Brain (organoid and tissue), 16 donors: ENCODE measurements at places on chromosomes 5 and 9.
A peak's percentile ranks its signal among the peaks of the same experiment; 100 is the strongest.

DNA sequence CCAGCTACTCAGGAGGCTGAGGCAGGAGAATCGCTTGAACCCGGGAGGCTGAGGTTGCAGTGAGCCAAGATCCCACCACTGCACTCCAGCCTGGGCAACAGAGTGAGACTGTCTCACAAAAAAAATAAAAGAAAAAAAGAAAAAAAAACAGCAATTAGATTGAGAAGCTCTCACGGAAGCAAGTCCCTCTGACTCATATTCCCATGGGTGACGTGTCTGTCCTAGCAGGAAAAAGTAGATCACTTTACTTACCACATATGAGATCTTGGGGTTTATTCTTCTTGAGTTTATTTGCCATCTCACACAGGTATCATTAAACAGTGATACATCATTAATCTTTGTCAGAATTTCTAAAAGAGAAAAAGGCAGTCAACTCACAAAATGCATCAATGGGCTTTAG, 62.6 kb downstream of the SUSD1 start:
- DNase-seq: no peak

DNA sequence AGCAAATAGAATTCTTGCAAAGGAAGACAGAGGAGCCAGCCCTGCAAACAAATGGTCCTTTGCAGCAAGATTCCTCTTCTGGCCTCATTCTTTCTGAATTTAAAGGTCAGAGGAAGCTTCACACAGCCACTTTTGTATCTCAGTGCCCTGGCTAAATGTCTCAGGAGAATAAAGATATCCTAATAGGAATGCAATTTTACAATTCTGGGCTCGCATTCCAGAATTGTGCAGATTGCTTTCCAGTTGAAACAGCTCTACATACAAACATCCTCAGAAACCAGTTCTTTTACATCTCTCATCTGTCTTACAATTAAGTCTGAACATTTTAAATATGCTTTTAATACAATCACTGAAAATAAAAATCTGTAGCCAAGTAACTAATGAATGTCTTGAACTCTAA, 14.6 kb upstream of the ACOT12 start:
- DNase-seq: no peak

DNA sequence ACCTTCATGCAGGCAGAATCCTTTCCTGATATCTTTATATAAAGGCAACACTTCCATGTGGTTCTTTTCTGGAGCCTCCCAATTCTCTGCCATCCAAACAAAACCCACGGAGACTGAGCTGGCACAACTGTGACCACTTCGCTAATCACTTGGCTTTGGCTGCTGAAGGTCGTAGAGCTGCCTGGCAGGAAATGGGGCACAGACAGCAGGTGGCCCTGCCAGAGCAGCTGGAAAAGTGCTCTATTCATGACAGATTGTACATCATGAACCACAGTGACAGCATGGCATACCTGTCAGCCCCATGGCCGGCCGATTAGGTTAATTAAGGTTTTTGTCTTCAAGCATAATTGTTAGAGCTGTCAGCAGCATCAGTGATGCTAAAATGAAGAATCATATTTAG, 141.9 kb upstream of the ANKRD55 start:
- peak; percentile 60 for DNase-seq

- DNase-seq: no peak
Measured at GRCh38 chr5:171984748-171985419, 21.6 kb downstream of the FBXW11 start.

GRCh38 chr5:98463222-98463621, 310.2 kb upstream of the RGMB start:
- DNase-seq: no peak

DNA sequence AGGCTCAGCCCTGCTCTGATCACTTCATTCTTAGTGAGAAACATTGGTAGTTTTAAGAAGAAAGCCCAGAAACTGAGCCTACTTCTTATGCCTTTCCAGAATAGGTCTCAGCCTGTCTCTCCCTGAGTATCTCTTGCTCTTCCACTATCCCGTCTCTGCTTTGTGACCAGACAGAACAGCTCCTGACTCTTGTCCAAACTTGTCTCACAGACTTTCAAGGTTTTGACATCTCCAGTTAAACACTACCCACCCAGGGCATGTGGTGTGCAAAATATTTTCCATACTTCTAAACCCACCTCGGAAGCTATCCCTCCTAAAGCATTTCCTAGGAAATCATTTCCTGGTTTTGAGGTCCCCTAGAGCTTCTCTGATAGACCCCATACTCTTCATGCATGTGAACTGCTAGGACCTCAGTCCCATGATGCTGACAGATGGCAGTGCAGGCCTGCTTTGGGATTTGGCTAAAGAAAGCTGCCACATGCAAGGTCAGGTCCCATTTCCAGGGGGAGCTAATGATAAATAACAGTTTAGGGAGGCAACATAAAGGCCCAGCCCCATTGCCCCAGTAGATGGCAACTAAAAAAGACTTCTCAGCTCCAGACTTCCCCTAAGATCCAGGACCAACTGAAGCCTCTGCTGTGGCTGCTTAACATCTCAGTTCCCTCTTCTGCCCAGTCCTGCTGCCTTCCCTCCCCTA, 211.5 kb downstream of the MED10 start:
- DNase-seq: no peak

DNA sequence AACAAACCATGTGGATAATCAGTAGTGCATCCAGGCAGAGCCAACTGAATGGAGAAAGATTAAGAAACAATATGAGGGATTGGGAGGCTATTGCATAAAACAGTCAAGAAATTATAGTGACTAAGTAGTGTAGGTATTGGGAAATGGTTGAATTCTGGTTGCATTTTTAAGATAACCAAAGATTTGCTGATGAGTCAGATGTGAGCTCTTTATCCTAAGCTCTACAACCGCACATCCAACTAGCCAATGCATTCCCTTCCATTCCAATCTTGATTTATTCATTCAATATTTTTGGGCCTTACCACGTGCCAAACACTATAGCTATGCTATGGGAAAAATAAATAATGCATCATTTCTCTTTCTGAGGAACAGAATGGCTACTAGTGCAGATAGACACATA, 524.5 kb upstream of the RGMB start:
- no peak for DNase-seq

DNA sequence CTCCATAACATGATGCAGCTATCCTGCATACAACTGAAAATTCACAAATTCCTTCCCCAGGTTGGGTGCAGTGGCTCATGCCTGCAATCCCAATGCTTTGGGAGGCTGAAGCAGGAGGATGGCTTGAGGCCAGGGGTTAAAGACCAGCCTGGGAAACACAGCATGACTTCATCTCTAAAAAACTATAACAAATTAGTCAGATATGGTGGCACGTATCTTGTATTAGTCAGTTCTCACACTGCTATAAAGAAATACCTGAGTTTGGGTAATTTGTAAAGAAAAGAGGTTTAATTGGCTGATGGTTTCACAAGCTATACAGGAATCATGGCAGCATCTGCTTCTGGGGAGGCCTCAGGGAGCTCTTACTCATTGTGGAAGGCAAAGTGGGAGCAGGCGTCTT, 56.4 kb upstream of the DAPK1 start:
- DNase-seq: no peak

GRCh38 chr9:546235-546634, 295.3 kb upstream of the DMRT1 start:
- no peak for DNase-seq

GRCh38 chr9:84062538-84062937, 81.9 kb downstream of the RMI1 start:
- DNase-seq: no peak

DNA sequence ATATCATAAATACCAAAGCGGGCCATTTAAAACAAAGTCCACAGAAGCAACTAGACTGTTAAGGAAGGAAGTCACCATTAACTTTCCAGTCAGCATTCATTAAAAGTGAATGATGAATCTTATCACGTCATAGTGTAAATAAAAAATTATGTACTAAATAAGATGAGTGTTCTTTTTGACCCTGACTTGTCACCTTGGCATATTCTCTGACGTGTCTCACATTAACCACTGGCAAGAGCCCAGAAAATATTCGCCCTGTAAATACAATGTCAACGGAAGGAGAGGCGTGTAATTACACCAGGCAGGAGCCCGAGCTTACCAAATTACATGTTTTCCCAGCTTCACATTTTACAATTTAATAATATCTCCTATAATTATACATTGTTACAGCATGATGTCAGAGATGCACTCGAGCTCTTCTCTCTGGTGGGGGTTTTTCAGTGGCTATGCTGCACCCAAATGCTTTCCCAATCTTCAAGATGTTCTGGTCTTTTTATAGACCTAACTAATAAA, 29.3 kb upstream of the UBE2QL1 start:
- DNase-seq: no peak

DNA sequence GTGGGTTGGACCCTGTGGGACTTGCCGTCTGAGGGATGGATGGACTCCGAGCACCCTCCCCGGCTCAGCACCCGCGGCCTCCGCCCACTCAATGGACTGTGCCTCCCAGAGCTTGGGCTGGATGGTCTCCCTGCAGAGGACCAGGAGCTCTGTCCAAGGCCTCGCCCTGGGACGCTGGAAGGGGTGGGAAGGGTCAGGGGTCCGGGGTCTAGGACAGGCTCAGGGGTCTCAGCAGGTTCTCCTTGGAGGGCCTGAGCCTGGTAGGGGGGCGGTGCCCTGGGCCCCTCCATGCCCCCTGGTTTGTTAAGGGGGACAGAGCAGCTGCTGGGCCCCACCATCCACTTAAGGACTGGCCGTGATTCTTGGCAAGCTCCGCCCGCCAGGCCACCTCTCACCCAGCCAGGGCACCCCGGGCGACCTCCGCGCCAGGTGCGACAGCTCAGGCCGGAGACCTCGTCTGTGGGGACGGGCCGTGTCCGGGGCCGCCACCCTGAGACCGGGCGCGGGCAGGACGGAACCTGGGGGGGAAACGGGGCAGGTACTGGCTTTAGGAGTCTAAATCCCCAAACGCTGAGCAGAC, 29.2 kb downstream of the EXOC3 start:
- no peak for DNase-seq

- peak; percentile 86 for DNase-seq
Measured at GRCh38 chr5:51383131-51384121, at the start of gene ISL1. TSS of gene ISL1 (plus strand) at chr5:51383448. CDS start at chr5:51383672, 224 bp downstream.

DNA sequence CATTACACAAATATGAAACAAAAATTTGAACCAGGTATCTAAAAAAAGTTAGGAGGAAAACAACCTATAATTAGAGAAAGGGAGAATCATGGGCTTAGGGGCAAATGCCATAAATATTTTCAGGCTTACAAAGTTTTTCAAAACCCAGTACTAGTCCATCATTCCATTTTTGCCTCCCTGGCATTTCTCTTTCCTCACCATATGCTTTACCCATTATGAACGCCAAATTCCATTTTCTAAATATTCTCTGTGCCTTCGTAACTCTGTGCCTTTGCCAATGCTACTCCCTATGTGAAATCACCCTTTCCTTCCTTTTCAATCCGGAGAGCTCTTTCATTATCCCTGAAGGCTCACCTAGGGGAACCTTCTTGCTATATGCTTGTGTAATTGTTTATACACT, 434.1 kb downstream of the ZSWIM6 start:
- DNase-seq: no peak

GRCh38 chr9:109799792-109800191, 19.8 kb downstream of the PALM2AKAP2 start:
- no peak for DNase-seq

GRCh38 chr5:142385194-142385593, 60.4 kb upstream of the SPRY4 start:
- no peak for DNase-seq

GRCh38 chr5:4005335-4005734, 409.7 kb downstream of the IRX1 start:
- DNase-seq: peak; percentile 34

DNA sequence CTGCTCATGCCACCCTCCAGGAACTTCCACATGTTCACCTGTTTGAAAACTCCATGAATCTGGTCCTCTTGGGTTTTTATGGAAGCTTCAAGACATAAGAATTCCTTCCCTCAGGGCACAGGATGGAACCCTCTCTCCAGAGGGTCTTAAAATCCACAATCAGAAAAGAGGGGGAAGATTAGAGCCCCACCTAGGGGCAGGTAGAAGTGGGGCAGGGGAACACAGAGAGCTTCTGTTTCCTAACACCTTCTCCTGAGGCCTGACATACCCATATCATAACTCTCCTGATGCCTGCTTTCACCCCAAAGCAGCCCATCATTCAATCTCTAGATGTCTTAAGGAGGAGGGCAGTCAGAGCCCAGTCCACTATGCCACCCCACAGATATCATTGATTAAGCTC, 1087.7 kb upstream of the ARRDC3 start:
- DNase-seq: no peak

GRCh38 chr9:128020692-128021091, 39.9 kb upstream of the EEIG1 start:
- DNase-seq: no peak

GRCh38 chr9:6522263-6522662, 109.3 kb downstream of the UHRF2 start:
- DNase-seq: no peak
